AG08396 (cell line): ENCODE measurements at places on chromosomes 3 and 15.

GRCh38 chr3:109136523-109136922 lies at the start of gene C3orf85:
TSS of gene C3orf85 (plus strand) at chr3:109136719. CDS start at chr3:109136848, 129 bp downstream.
- no peak for DNase-seq

DNA sequence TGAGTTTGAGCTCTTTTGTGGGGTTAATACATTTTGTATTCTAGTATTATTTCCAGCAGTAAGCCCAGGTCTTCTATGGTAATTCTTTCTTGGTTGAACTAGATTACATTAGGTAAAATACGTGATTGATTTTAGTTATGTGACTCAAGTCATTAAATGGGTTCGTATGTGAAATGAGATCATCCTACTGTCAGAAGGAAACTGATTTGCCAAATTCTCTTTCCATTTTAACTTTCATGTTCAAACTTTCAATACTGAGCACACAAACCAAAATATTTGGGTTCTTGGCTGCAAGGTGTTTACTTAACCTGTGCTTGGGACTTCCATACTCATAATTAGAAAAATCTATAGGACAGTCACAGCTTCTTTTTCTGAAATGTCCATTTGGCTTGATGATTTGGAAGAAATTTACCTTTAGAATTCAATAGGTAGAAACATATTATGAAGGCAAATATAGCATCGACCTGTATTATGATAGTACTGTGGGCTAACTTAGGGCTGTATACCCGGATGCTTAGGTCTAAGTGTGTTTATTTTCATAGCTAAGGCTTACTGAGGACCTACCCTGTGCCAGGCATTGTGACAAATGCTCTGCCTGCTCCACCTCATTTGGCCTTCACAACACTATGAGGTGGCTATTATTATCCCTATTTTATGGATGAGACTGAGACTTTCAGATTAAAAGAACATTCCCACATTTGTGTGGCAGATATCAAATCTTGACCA lies 631.8 kb upstream of the GRM7 start:
- DNase-seq, result no peak

DNA sequence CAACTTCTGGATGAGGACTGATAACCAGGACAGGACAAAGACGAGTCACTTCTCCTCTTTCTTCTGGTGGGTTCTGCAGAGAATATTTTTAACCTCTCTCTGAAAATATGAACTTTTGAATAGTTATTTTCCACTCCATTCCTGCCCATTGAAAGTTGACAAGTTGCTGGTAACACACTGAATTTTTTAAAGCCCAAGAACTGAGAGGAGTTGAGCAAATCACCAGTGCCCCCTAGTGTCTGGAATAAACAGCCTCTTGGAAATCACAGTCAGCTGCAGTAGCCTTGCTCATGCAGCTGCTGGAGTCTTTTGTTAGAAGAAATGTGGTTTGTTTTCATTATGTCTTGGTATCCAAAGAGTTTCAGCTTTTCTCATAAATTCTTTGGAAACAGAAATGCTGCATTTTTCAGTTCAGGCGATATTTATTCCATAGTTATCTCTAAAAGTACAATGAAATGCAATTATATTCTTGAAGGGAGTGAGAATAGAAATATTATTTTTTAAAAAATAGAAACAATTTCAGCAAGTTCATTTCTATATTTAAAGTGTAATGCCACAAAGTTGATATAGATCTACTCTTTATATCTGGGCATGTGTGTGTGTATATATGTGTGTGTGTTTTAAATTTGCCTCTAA lies 741.0 kb upstream of the CBLB start:
- DNase-seq, result peak; percentile 41

DNA sequence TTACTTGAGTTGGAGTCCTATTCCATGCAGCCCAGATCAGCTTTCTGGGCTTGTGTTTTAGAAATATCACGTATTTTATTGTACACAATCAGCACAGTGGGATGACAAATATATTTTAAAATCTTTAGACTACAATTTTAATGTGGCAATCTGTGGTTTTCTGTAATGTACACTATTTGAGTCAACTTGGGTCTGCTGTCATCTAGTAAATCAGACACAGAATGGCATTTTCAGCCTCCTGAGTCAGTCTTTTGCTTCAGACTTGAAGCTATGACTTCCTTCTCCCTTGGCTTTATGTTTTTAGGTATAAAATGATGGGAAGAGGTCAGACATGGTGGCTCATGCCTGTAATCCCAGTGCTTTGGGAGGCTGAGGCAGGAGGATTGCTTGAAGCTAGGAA lies 232.1 kb downstream of the NECTIN3 start:
- no peak for DNase-seq

DNA sequence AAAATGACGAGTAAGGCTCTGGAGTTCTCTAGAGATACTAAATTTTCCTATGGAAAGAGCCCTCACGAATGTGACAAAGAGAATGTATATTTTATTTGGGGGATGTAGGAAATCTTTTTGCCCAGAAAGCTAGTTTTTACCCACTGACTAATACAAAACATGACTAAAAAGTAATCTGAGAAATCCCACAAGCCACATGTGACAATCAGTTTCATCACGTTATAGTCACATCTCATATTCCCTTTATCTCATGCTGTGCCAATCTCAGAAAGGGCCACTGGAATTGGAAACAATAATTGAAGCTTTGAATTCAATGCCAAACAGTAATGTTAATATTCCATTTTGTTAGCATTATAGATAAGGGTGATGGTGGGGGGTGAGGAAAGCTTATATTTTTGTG lies 509.0 kb upstream of the GOLIM4 start:
- no peak for DNase-seq

DNA sequence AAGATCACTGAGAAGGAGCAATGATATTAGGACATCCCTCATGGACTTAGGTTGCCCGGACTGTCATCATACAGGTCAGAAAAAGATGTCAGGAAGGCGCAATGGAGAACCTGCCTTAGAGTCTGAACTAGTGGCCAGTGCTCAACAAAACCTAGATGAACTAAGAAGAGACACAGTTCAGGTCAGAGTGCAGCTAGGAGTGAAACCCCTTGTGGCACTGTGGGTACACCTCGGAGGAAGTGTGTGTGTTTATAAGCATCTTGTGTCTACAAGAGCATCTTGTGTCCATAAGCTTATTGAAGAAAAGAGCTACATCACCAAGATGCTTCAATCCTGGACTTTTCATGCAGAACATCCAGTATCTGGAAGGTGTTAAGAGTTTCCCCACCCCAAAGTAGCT lies 315.7 kb downstream of the MAGI1 start:
- no peak for DNase-seq

DNA sequence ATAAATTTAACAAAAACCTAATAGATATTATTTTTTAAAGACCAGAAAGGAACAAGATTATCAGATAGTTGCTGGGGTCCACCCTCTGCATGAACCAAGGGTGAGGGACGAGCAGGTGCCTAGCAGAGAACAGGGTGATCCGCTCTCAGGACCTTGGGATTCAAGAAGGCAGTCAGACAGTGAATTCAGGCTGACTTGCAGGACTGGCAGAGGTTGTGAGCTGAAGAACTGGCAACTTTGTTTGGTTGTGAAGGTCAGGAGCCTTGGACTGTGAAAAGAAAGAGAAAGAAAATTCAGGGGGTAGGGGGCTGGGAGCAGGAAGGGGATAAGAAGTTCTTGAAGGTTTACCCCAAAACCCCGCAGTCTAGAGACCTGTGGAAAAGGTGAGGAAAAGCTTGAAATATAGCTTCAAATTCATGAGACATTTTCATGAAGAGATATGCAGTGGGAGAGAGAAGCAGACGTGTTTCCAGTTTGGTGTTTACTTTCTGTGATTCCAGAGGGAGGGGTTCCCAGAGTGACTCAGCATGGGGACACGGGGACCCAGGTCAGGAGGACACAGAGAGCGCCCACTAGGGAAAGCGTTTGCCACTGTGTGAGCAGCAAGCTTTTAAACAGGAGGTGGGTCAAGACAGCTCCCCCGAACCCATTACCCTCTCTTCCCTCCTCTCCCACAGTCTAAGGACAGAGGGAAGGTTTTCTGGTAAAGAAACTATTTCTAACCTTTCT lies 217.2 kb upstream of the UMPS start:
- DNase-seq, result no peak

DNA sequence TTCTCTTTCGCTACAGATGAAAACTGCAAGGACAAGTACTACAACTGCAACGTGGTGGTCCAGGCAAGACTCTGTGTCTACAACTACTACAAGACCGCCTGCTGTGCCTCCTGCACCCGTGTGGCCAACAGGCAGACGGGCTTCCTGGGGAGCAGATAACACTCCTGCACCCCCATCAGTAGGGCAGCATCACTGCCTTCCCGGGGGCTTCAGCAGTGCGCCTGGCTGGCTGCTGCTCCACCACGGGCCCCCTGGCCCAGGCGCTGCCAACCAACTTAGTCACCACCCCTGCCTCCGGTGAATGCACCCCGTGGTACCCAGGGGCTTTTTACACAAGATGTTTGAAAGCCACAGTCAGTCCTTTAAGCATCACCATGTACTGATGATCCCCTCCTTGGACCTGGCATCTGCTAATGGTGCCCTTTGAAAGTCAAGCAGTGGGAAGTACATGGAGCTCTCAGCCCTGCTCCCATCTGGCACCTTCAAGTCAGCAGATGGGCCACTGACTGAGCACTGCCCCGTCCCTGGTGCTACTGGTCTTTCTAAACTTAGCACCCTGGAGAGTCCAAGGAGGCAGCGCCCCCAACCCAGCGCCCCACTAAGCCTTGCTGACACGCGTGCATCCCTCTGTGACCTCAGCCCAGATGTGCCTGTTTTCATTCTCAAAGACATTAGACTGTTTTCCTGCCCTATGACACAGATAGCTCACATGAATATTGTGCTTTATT lies 33.0 kb upstream of the NR2E3 start:
- no peak for DNase-seq

- no peak for DNase-seq
Observed at GRCh38 chr3:16233806-16234205, 30.9 kb downstream of the DPH3 start.

DNA sequence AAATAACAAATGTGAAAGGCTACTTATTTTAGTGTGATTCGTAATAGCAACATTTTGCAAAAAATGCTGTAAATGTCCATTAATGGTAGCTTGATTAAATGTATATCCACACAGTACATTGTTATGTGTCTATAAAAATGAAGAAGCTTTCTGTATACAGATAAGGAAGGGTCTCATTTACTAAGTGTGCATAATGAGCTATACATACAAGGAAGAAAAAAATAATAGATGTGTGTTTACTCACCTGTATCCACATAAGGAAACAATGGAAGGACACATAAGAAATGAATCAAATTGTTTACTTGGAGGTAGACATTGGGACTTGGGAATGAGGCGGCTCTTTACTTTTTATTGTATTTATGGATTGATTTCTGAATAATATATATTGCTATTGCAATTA lies 34.9 kb downstream of the MED12L start:
- DNase-seq, result no peak

GRCh38 chr3:79040701-79041100 lies 727.1 kb downstream of the ROBO1 start:
- peak; percentile 22 for DNase-seq

- DNase-seq, result no peak
Observed at GRCh38 chr3:50316657-50317242, 5.8 kb downstream of the HYAL2 start.

GRCh38 chr3:170309046-170309445 lies 48.5 kb upstream of the SKIL start:
- DNase-seq, result no peak

GRCh38 chr3:184574515-184575417 lies 13.2 kb downstream of the EPHB3 start:
- DNase-seq, result no peak

- peak; percentile 37 for DNase-seq
Observed at GRCh38 chr15:43998607-43999006, 171.8 kb downstream of the WDR76 start.

- no peak for DNase-seq
Observed at GRCh38 chr3:12115849-12116248, 42.9 kb downstream of the TIMP4 start.

DNA sequence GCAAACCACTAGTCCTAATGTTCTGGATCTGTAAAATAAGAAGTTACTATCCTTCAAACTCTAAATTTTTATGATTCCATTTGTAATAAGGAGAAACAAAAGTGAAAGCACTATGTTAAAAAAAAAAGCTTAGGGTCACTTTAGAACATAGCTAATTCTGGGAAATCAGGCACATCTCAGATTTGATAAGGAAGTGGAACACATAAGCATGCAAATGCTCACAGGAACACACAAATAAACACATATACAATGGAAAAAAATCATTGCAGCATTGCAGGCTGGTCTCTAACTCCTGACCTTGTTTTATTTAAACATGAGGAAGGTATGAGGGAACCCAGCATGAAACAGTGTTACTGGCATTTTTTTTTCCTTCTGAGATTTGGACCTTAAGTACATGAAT lies 63.2 kb upstream of the TNFSF10 start:
- no peak for DNase-seq

DNA sequence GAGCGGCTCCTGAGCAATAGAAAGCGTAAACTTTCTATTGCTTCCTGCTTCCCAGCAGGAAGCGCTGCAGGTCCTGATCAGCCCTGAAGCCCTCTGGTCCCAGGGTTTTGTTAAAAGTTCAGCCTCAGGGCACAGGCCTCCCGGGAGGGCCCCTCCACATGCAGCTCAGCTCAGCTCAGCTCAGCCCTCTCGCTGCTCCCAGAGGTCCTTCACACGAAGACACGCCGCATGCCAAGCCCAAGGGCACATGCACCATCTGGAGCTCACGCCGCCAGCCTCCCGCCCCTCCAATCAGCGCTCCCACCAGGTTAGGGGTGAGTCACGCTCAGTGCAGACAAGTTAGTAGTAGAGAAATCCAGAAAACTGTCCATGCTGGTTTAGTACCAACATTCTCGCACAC lies 12.7 kb downstream of the TKT start:
- DNase-seq, result no peak

DNA sequence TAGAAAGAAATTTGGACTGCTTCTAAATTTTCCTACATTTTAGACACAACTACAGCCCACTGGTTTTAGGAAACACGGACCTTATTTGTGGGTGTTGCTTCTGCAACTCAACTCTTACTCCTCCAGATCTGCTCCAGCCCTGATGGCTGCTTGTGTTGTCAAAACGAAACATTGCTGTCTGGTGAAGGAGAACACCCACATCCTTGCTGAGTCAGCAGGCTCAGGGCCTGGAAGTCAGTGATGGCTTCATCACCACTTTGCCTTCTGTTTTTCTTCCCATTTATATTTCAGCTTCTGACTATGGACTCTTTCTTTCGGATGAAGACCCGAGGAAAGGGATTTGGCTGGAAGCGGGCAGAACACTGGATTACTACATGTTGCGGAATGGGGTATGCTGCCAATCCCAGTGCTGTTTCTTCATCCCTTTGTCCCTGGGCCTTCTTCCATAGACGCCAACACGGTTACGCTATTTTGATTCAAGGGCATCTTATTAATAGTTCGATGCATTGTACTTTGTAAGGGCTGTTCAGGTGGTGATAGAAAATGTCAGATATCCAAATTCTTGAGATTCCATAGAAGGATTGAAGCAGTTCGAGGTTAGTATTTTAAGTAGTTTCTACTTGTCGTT lies 392.6 kb upstream of the TPM1 start:
- DNase-seq, result peak; percentile 33

- no peak for DNase-seq
Observed at GRCh38 chr3:111730143-111730542, 128.9 kb upstream of the PHLDB2 start.

- peak; percentile 41 for DNase-seq
Observed at GRCh38 chr3:112818289-112818688, 28.4 kb downstream of the CD200R1L start.
